Hindlimb muscle (tissue), 1 donor: ENCODE measurements at places on chromosomes 2 and 18. TPM values are rescaled to one million over a fixed set of nuclear protein-coding genes. Genes with fewer than 3 reads are reported as not detected.

Gene POTEC
- polyA plus RNA-seq: not detected

Gene CTAGE1
- not detected for polyA plus RNA-seq

Gene KCTD1
- polyA plus RNA-seq: 5.3 TPM

Gene IL1A
- polyA plus RNA-seq: not detected

Gene OSBPL1A
- 53.9 TPM for polyA plus RNA-seq

Gene KCNG2
- polyA plus RNA-seq: 0.86 TPM

Gene WNT6
- polyA plus RNA-seq: 0.45 TPM

Gene FASTKD2
- 22.3 TPM for polyA plus RNA-seq

Gene PROKR1
- polyA plus RNA-seq: 2.1 TPM

Gene TSPYL6
- not detected for polyA plus RNA-seq

Gene RBBP8
- polyA plus RNA-seq: 10.4 TPM

Gene TFCP2L1
- 0.22 TPM for polyA plus RNA-seq

Gene ANTXR1
- polyA plus RNA-seq: 108 TPM

Gene TAF4B
- polyA plus RNA-seq: 3.3 TPM

Gene TUBA3E
- polyA plus RNA-seq: not detected

Gene SERPINB12
- polyA plus RNA-seq: 1.3 TPM

Gene CMPK2
- 3.6 TPM for polyA plus RNA-seq

Gene SPP2
- not detected for polyA plus RNA-seq

Gene SPAST
- 17.6 TPM for polyA plus RNA-seq

Gene C2orf80
- not detected for polyA plus RNA-seq
